Inflammatory macrophage treated with lipopolysaccharide for 1 hour (primary cell): ENCODE measurements at places on chromosomes 1 and 21.

DNA sequence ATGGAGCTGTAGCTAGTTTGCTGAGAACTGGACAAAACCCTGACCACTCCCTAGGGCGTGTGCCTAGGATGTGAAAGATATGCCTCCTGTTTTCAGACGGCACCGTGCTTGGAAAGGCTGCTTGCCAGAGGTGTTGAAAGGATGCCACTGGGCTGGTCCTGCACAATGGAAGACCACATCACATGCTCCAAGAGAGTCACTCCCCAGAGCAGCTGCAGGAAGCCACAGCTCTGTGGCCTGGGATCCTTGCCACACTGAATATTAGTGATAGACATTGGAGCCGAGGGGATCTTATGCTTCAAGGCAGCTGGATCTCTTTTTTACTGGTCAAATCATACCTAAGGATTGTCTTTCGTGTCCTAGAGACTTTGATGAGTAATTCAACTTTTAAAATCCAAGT lies 6.6 kb upstream of the APP start:
- no peak for DNase-seq

DNA sequence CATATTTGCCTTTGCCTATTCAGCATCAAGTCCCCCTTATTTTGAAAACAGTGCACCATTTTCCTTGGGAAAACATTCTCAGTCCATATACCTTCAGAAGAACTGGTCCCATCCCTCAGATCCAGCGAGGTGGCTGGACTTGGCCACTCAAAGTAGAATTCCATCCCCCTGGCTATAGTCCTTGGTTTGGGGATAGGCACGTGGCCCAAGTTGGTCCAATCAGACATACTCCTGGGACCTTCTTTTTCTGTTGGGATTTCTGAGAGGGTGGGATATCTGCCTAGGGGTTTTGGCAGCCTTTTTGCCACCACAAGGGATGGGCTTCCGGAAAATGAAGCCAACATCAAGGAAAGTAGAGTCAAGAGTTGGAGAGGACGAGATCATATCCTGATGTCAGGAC lies 10.7 kb upstream of the MATN1 start:
- no peak for DNase-seq

DNA sequence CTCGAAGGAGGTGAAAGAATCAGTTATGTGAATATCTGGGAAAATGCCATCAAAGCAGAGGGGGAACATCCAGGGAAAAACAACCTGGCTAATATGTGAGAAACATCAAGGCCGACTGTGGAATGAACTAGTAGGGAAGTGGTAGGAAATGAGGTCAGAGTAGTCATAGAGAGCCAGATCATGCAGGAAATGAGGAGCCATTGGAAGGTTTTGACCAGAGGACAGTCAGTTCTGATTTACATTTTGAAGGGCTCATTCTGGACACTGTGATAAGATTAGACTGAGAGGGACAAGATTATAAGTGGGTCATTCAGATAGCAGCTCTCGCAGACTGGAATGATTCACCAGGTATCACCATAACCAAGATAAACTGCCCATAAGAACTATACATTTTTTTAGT lies 63.7 kb downstream of the SYT14 start:
- DNase-seq: no peak

- DNase-seq: no peak
These were observed 100.8 kb downstream of the DMRTB1 start for GRCh38 chr1:53559854-53560580.

- DNase-seq: no peak
These were observed 214.5 kb downstream of the TBX15 start for GRCh38 chr1:118773656-118774055.

GRCh38 chr1:51570063-51570710 lies 46.7 kb upstream of the OSBPL9 start:
- DNase-seq: no peak

DNA sequence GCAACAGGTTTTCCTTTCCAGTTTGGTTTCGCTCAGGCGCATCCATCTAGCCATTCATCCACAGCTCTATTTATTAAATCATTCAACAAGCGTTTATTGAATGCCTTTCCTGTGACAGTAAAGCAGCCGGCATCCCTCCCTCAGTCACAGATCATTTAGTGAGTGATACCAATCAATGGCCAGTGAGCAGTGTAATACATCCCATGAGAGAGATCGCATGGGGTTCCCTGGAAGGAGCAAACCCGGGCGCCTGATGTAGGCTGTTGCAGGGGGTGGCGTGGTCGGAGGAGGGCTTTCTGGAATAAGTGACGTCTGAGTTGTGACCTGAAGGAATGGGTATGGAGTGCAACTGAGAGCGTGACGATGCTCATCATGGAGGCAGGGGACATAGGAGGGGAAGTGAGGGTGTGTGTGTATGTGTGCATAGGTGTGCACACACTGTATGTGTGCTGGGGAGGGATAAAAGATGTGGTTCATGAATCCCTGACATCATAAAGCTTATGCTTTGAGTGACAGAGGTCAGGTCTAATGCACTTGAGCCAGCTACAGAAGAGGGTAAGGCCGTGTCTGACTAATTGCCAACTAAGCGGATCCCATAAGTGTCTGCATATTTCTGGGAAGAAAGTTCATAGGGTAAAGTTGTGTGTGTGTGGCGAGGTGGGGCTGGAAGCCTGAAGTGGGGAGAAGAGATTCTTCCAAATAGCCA lies 6.6 kb downstream of the FCMR start:
- DNase-seq: no peak

- DNase-seq: no peak
These were observed 2.3 kb upstream of the ACTA1 start for GRCh38 chr1:229436201-229436600.

GRCh38 chr1:93349231-93350135 lies 3.8 kb downstream of the DR1 start:
- DNase-seq: no peak

GRCh38 chr1:23273450-23274133 lies 56.3 kb upstream of the HTR1D start:
- no peak for DNase-seq

DNA sequence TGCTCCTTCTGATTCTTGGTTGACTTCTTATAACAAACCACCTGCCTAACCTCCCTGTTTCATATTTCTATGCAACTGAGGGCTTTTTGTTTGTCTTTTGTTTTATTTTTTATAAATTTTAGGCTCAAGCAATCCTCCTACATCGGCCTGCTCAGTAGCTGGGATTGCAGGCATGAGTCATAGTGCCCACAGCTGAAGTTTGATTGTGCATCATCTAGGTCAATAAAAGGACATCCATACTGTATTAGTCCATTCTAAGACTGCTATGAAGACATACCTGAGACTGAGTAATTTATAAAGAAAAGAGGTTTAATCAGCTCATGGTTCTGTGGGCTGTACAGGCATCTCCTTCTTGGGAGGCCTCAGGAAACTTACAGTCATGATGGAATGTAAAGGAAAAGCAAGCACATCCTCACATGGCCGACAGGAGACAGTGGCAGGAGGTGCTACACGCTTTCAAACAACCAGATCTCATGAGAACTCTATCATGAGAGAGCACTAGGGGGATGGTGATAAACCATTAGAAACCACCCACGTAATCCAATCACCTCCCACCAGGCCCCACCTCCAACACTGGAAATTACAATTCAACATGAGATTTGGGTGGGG lies 285.0 kb downstream of the SIPA1L2 start:
- no peak for DNase-seq

- no peak for DNase-seq
These were observed 55.7 kb downstream of the PSMG1 start for GRCh38 chr21:39127506-39127905.

DNA sequence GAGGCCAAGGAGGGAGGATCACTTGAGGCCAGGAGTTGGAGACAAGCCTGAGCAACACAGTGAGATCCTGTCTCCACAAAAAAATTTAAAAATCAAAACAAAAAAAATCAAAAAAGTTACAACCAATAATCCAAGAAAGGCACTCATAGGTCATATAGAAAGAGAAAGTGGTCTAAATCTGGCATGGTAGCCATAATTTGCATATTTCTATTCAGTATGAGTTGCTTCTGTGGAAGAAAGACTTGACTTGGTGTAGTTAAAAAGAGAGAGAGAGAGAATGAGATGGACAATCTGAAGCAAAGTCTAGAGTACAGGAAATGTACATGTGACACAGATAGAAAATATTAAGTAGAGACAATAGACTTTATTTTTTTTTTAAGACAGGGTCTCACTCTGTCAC lies 22.5 kb downstream of the JMJD4 start:
- DNase-seq: no peak

DNA sequence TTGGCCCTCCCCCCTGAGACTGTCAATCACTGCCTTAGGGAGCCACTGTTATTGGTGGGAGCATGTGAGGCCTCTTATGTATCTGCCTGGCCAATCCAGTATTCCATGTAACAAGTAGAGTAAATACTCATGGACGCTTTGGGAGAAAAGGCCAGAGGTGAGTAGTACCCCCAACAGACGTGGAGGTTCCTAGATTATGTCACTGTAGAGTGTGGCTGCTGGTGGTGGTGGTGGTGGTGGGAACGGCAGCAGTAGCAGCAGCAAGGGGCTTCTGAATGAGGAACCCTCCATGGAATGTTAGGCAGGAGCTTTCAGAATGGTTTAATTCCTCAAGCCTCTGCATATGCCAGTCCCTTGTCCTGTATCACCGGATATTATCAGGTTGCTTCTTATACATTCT lies 118.5 kb downstream of the UCK2 start:
- no peak for DNase-seq

GRCh38 chr1:145824499-145824842 lies 471 bp downstream of the POLR3C start:
- no peak for DNase-seq
